Mammary epithelial cell (primary cell): ENCODE measurements at places on chromosomes 4 and X.

GRCh38 chr4:138510053-138510452, 267.9 kb upstream of the SLC7A11 start:
- DNase-seq, result no peak

GRCh38 chr4:87120010-87120409, 100.4 kb downstream of the KLHL8 start:
- DNase-seq, result peak; percentile 35

GRCh38 chr4:152705903-152706302, 26.1 kb upstream of the TMEM154 start:
- DNase-seq, result no peak

DNA sequence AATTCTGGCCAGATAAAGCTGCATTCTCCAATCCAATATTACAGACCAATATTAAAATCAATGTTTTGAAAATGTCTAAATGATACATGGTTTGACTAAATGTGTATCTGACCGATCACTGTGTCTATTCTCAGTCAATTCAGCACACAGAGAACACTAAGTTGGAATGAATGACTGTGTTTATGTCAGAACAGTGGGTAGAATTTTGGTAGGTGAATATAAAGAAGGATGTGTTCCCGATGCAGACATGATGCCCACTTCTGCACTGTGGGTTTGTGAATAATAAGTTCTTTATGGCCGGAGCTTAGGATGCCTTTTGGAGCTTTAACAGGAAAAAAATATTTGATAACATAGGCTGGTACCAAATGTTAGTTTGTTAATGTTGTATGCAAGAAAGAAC, 113.2 kb upstream of the GIMD1 start:
- no peak for DNase-seq

DNA sequence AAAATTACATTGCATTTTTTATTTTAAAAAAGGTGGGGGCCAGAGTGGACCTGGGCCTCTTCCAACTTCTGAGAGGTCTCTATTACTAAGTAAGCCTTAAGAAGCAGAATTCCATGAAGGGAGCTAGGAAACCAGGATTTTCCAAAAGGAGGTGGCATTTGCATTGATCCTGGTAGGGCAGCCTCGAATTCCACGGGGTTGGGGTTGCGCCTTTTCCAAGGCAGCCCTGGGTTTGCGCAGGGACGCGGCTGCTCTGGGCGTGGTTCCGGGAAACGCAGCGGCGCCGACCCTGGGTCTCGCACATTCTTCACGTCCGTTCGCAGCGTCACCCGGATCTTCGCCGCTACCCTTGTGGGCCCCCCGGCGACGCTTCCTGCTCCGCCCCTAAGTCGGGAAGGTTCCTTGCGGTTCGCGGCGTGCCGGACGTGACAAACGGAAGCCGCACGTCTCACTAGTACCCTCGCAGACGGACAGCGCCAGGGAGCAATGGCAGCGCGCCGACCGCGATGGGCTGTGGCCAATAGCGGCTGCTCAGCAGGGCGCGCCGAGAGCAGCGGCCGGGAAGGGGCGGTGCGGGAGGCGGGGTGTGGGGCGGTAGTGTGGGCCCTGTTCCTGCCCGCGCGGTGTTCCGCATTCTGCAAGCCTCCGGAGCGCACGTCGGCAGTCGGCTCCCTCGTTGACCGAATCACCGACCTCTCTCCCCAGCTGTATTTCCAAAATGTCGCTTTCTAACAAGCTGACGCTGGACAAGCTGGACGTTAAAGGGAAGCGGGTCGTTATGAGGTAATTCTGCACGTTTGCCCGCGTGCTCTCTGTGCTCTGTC, at the start of gene PGK1:
TSS of gene PGK1 (plus strand) at position 626 of the 824 bp plus-strand sequence. CDS start at position 719, 93 bp downstream.
- DNase-seq, result peak; percentile 94

DNA sequence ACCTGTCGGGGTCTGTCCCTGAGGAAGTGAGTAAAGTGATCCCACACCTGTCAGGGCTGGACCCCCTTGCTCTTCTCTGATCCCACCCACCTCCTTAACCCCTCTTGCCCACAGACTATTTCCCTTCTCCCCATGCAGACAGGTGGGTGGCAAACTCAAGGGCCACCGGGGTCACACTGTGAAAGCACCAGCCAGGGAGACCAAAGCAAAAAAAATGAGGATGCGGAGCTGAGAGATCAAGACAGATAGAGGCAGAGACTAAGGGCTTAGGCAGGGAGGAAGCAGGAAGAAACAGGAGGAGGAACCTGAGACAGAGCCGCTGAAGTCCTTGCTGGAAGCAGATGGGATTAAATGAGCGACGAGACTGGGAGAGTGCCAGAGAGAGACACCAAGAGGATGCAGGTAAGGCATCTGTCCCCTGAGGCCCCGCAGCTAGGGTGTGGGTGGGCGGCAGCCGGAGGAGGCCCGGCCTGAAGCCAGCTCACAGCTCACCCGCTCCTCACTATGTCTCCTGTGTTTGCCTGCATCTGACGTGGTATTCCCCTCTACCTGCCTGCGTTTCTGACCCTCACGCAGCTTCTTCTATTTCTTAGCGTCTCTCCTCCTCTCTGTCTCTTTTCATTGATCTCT, 7.2 kb downstream of the TIMM17B start:
- DNase-seq, result no peak

- DNase-seq, result no peak
Observed at GRCh38 chrX:106742805-106743204, 16.3 kb downstream of the RNF128 start.

DNA sequence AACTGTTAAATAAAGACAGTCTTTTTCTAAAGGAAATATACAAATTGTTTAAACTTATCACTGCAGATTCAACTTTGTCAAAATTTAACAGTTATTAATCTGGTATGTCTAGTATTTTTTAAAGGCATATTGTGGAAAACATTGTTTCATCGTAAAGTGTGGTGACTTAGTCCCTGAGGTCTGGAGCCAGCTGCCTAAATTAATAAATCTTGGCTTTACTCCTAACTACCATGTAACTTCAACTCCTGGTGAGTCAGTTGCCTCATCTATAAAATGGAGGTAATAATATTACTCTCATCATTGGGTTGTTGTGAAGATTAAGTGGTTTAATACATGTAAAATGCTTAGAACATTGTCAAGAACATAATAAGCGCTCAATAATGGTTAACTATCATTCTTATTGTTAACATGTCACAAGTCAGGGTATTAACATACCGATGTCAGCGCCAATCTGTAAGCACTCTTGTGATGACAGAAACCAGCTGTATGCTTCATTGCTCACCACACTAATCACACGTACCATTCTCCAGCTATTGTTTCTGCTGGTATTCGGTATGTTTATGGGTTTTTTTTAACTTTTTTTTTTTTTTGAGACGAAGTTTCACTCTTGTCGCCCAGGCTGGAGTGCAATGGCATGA, 14.1 kb upstream of the SMIM43 start:
- DNase-seq, result no peak

GRCh38 chr4:38995660-38996005, 36.6 kb downstream of the TMEM156 start:
- no peak for DNase-seq

DNA sequence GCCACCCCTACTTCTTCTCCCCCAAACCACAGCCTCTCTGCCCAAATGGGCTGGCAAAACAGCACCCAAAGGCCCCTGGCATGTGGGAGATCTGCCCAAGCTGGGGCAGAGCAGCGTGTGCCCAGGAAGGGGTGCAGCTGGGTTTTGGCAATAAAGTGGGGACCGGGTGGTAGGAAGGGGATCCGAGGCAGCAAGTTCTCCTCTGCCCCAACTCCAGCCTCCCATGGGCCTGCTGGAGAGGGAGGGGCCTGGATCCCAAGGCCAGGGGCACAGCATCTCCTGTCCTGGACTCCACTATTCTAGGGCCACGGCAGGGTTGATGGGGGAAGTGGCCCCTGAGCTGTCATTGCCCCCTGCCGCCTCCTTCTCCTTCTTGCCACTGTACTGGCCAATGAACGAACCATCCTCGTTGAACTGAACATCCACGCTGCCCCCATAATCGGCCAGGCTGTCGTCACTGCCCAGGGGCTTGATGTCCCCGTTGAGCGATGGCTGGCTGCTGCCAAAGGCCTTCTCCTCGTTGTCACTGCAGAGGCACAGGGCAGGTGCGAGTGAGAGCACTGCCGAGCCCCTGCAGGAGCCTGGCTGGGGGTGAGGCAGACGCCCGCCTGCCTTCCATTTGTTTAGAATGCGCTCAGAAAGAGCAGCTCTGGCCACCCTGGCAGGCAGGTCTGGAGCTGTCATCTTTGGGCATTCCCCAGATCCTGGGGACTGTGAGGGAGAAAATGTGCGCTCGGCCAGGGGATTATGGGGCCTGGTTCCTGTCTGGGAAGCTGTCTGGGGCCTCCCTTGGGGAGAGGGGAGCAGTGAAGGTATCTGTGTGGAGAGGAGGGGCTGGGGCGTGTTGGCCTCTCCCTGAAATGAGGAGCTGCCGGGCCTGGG, 23.4 kb downstream of the L1CAM start:
- no peak for DNase-seq
